Thyroid gland (tissue), 4 donors: ENCODE measurements at places on chromosomes 3 and 15.
A peak's percentile ranks its signal among the peaks of the same experiment; 100 is the strongest.

DNA sequence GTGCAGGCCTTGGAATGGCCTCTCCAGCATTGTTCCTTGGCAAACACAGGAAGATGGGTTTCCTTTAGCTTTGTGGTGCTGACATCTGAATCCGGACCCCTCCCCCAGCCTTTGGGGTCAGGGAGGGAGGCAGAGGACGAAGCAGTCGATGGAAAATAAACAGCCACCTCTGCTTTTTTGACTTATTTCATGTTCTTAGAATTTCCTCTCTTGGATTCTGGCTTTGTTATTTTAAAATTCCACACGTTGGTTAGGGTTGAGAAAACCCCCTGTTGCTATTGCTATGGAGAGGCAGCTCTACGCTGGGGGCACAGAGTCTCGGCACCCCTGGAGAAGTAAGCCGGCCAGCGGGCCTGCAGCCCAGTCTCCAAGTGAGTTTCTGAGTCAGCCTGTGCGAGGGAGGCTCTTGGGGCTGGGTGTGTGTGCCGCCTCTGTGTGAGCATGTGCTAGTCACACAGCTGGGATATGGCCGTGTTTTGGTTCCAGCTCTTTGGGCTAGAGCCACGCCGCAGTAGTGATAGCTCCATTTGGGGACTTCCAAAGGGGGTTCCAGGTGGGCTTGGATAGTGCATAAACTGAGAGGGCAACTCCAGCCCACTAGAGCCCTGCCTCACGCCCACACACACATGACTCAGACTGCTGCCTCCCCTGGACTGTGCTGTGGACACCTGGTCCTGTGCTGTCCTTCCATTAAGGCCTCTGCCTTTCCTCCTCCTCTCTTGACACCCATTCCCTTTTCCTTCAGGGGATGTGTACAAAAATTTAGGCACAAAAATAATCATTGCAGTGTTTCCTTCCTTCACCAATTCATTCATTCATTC, 58.8 kb downstream of the AMOTL2 start:
- DNase-seq, result peak; percentile 19

DNA sequence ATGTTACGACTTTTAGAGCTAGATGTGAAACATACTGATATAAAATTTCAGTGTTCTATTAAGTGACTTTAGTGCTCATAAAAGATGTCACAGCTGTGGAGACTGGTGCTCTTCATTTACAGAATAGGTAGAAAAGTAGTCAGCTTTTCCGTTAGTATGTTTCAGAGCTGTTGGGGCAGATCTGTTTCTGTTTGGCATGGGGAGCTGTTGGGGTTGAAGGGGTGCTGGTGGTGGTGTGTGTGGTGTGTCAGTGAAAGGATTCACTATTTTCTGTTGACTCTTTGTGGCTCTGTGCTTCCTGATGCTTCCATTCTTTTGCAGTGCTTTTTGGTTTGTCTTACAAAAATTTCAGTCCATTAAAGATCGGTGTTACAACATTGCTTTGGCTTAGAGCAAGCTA, 3.2 kb downstream of the UBE2E2 start:
- no peak for DNase-seq

DNA sequence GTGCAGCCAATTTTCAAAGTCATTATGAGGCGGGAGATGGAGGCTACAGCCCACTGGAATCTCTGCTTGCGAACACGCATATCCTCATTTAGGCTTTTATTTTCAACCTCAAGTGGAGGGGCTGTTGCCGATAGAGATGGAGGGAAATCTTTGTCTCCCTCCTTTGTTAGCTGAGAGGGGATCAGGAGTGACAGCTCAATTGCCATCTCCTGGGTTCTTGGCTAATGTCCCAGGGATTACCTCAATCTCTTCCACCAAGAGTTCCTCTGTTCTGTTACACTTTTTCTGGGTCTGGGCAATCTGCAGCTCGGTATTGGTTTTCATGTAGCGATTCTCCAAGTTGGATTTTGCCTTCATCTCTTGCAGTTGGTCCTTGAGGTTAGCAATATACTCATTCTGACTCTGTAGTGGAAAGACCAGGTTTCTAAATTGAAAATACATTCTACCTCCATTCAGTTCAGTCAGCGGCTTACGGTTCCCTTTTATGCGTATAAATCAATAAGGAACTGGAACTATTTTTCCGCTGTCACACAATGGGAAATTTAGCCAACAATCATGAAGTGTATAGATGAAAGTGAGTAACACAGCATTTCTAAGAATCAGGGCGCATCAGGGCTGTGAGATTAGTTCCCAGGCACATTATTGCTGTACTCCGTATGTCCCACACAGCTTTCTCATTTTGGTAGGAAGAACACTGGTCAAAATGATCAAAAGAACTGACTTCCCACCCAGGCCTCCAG, 36.2 kb upstream of the RPL35A start:
- DNase-seq, result no peak

DNA sequence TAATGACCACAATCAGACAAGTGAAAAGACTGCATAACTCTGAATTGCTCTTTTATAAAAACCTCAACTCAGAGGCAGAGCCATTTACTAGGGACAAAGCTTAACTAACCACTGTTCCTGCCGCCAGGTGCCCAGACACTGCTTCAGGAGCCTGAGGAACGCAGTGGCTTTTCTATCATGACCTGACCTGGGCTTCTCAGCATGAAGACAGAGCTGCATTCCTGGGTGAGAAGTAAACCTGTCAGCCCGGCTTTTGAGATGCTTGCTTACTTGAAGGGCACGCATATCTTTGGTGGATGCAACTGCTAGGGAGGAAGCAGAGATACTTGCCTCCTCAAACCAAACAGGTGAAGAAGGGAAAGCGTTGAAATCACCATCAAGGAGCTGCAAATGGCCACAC, 7.9 kb downstream of the LRRC31 start:
- DNase-seq, result no peak

GRCh38 chr3:175914785-175915184, 1055.7 kb downstream of the NAALADL2 start:
- no peak for DNase-seq

- DNase-seq, result no peak
Observed at GRCh38 chr15:71109905-71110304, 5.4 kb upstream of the THSD4 start.

- no peak for DNase-seq
Observed at GRCh38 chr3:37372669-37373068, 198.3 kb upstream of the LRRFIP2 start.

GRCh38 chr3:186519021-186519658, 25.0 kb downstream of the CRYGS start:
- no peak for DNase-seq

DNA sequence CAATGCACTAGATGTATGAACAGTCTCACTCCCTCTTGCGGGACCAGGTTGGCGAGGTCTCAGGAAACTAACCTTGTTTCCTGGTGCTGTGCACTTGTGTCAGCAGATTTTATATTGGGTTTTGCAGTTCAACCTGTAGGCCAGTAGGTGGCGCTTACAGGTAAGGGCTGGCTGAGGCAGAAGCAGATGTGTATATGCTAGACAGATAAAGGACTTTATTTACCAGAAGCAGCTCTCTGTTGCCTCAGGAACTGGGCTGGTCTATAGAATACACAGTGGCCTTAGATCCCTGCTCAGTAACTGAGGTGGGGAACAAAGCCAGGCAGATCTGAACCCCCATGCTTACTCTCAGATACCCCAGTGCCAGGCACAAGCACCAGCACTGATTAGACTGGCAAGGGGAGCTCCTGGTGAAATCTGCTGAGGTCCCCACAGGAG, 296.8 kb downstream of the DOCK3 start:
- peak; percentile 43 for DNase-seq

DNA sequence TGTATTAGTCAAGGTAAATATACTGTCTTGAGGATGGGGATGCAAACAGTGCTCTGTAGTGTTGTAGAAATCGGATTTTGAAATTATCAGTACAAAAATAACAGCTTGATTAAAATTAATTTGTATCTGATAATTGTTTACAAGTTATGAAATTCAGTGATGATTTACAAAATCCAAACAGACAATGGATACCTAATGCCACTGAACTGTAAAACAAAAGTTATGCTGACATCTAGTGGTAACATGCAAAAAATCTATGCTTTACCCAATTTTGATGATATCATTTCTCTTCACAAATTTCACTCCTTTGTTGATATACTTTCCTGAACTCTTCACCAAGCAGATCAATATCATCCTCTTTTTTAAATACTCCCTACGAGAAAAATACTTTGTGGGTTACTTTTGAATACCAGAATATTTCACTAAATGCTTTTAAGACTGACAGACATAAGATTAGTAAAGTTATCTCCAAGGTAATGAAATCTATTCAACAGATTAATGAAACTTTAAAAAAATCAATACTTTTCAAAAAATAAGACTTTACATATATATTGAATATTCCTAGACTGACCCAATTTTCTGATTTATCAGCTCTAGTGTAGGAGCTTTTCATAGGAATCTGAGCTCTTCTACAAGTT, 36.0 kb downstream of the MNS1 start:
- no peak for DNase-seq

- DNase-seq, result no peak
Observed at GRCh38 chr3:73280746-73281145, 219.3 kb downstream of the EBLN2 start.

DNA sequence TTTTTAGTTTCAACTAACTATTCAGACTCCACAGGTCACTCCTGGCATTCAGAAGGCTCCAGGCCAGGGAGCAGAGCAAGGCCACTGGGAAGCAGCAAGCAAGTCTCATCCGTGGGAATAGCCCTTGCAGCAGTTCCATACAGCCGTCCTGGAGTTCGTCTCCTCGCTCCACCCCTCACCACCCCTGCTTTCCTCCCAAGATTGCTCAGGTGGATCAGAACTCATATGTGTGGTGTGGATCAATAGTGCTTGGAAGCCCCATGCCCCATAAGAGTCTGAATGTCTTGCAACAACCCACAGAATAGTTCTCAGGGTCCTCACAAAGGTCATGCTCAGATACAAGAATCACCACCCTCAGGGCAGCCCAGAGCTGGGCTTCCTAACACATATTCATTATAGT, 44.5 kb downstream of the SUSD5 start:
- DNase-seq, result peak; percentile 13

DNA sequence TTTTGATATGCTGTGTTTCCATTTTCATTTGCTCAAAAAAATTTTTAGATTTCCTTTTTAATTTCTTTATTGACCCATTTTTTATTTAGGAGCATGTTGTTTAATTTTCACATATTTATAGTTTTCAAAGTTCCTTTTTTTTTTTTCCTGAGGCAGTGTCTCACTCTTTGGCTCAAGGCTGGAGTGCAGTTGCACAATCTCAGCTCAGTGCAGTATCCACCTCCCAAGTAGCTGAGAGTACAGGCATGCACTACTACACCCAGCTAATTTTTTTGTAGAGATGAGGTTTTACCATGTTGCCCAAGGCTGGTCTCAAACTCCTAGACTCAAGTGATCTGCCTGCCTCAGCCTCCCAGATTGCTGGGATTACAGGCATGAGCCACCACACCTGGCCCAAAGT, 36.2 kb downstream of the PFN2 start:
- peak; percentile 48 for DNase-seq

DNA sequence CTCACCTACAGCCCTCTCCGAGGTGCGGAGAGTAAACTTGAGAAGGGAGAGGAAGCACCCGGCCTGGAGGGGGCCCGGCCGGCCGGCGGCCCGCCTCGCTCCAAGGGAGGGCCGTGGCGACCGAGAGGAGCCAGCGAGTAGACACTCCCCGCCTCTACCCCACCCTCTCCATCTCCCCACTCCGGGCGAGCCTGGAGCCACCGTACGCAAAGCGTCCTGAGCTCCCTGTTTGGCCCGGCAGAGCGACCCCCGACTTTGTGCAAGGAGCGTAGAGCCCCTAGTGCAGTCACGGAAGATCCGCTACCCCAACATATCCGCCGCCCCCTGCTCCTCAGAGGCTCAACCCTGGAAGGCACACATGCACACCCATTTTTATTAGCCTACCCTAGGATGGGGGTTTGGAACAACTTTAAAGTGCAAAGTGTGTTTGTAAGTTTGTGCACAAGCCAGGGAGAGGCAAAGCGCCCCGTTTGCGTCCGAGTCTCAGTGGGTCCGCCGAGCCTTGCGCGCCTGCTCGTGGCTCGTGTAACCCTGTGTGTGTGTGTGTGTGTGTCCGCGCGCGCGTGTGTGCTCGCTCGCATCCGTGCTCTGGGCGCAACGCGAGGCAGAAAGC, 508 bp upstream of the SMAD6 start:
- peak; percentile 59 for DNase-seq

GRCh38 chr15:100275641-100276040, 66.1 kb downstream of the ADAMTS17 start:
- no peak for DNase-seq

DNA sequence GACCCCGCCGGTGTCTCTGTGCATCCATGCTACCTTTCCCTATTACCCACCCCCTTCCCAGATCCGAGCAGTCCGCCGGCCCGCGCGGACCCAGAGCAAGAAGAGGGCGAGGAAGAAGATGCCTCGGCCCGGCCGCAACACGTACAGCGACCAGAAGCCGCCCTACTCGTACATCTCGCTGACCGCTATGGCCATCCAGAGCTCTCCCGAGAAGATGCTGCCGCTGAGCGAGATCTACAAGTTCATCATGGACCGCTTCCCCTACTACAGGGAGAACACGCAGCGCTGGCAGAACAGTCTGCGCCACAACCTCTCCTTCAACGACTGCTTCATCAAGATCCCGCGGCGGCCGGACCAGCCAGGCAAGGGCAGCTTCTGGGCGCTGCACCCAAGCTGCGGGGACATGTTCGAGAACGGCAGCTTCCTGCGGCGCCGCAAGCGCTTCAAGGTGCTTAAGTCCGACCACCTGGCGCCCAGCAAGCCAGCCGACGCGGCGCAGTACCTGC, 788 bp downstream of the FOXB1 start:
- no peak for DNase-seq

GRCh38 chr3:177491296-177492032, 294.2 kb upstream of the TBL1XR1 start:
- DNase-seq, result no peak

DNA sequence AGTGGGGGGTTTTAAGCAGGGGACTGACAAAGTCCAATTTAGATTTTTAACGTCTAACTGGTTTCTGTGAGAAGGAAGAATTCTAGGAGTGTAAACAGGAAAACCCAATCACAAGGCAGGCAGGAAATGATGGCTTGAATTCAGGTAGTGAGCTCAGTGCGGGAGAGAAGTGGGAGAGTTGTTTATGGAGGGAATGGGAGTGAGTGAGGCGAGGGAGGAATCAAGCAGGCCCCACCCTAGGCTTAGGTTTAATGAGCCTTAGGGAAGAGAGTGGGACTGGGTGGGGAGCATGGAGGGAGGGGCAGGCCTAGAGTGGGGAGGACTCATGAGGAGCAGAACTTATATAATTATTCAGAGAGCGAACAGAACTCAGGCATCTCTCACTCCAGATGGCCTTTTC, 17.9 kb downstream of the VIPR1 start:
- no peak for DNase-seq

GRCh38 chr3:14853271-14853951, 34.6 kb downstream of the FGD5 start:
- DNase-seq, result no peak
